CD4-positive, alpha-beta T cell treated with Interleukin-1 beta for 1 hour (primary cell): ENCODE measurements at places on chromosomes 1 and 21.
A peak's percentile ranks its signal among the peaks of the same experiment; 100 is the strongest.

- no peak for DNase-seq
These were observed 15.3 kb downstream of the ACOT7 start for GRCh38 chr1:6378096-6378746.

DNA sequence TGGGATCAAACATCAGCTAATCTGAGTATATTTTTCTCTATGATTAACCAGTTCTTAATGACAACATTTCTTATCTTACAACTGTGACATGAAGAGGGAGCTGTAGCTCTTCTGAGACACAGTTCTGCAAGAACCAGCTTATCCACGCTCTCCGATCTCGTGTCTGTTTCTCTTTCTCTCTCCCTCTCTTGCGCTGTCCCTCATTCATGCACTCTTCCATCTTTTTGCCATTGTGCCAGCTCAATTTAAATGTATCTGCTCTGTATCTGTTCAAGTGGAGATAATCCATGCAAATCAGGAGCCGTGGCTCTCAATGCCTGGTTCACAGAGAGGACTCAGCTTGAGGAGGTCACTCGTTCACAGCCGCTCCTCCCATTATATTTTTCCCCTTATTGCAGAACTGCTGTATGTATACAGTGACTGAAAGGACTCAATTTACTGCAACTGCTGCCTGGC, 494.7 kb upstream of the ADGRL2 start:
- no peak for DNase-seq

DNA sequence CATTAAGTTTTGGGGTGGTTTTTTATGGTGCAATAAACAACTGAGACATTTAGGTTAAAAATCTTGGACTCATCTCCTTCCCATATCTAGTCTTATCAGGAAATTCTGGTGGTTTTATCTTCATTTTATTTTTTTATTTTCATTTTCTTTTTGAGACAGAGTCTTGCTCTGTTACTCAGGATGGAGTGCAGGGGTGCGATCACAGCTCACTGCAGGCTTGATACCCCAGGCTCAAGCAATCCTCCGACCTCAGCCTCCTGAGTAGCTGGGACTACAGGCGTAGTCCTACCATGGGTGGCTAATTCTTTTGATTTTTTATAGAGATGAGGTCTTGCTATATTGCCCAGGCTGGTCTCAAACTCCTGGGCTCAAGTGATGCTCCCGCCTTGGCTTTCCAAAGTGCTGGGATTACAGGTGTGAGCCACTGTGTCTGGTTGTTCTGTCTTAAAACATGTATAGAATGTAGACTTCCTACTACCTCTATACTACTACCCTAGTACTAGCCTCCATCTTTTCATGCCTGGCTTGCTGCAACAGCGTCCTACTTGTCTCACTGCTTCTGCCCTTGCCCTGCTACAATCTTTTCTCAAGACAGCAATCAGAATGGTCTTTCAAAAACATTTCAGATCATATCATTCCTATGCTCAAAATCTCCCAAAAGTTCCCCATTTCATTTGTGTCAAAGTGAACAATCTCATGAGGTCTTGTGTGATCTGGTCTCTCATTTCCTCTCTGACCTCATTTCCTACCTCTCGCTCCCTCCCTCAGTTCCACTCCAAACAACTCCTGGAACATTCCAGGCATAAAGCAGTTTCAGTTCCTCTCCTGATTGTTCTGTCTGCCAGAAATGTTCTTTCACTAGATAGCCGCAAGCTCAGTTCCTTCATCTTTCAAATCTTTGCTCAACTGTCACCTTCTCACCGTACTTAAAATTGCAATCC, 5.9 kb upstream of the FCGR2A start:
- no peak for DNase-seq

GRCh38 chr1:55275151-55275748, 60.1 kb upstream of the USP24 start:
- DNase-seq: no peak

- DNase-seq: no peak
These were observed 352.0 kb upstream of the C1orf87 start for GRCh38 chr1:60425528-60425927.

DNA sequence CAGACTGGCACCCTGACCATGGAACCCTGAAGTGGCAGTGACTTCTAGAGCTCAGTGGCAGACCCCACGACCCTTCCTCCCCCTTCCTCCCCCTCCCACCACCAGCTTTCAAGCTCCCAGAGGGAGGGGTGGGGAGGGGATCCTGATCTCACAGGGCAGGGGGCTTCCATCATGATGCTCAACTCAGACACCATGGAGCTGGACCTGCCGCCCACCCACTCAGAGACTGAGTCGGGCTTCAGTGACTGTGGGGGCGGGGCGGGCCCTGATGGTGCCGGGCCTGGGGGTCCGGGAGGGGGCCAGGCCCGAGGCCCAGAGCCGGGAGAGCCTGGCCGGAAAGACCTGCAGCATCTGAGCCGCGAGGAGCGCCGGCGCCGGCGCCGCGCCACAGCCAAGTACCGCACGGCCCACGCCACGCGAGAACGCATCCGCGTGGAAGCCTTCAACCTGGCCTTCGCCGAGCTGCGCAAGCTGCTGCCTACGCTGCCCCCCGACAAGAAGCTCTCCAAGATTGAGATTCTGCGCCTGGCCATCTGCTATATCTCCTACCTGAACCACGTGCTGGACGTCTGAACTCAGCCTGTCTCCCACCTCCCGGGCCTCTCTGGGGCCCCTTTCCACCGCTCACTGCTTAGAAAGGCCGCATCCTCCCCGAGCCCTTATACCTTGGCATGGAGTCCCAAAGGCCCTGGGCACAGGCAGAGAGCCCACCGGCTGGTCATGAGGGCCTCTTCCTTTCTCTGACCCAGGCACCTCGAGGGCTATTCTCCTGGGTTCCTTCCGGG, 3.9 kb downstream of the NHLH1 start:
- DNase-seq: no peak

- DNase-seq: no peak
These were observed 2.9 kb upstream of the KIF17 start for GRCh38 chr1:20720631-20721091.

- no peak for DNase-seq
These were observed 7.6 kb upstream of the FNBP1L start for GRCh38 chr1:93440272-93440671.

DNA sequence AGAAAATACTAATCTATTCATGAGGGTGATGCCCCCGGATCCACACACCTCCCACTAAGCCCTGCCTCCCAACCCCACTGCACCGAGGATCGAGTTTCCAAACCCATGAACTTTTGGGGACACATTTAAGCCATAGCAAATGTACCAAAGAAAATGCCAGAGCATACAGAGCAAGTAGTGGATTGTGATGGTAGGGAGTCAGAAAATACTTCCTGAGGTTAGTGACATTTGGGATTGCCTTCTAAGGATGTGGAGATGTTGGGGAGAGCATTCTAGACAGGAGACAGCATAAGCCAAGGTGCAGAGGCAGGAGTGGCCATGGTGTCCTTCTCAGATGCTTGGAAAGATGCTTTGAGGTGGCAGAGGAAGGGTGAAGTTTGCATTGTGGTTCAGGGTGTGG, 32.2 kb downstream of the ANGEL2 start:
- DNase-seq: no peak

GRCh38 chr1:117572546-117572945, 33.3 kb upstream of the TENT5C start:
- DNase-seq: peak; percentile 55

- DNase-seq: peak; percentile 21
These were observed 8.9 kb downstream of the TAGLN2 start for GRCh38 chr1:159916242-159917051.
